ENCODE measurements at places on chromosomes 16 and 17.

DNA sequence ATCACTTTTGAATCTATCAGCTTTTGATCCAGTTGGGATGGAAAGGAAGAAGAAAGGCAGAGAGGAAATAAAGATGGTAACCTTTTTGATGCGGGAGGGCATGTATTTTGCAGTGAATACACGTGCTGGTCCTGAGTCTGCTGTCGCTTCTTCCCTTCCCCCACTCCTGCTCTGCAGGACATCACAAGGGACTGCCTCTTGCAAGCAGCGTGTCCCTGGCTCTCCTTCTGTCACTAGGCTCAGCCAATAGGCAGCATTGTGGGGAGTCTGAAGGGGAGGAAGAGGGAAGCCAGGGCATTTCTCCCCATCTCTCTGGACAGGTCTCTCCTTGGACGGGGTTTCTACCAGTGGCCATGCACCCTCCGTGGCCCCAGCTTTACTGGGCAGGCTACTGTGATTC, 15.7 kb upstream of the WFDC1 start:
- no peak for DNase-seq

DNA sequence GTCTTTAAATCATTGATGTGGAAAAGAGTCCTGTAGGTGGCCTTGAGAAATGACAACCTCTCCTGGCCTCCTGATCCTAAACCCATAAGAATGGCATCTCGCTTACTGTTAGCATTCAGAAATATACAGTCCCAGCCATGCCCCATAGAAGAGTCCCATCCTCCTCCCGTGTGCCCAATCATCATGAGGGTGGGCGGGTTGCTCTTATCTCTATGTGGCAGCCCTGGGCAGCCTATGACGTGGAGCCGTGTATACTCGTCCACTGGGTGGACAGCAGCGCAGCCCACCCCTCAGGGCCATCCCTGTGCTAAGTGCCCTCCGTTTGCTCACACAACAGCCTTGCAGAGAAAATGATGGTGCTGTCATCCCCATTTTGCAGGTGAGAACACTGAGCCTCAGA, 105.3 kb downstream of the AMFR start:
- no peak for DNase-seq

DNA sequence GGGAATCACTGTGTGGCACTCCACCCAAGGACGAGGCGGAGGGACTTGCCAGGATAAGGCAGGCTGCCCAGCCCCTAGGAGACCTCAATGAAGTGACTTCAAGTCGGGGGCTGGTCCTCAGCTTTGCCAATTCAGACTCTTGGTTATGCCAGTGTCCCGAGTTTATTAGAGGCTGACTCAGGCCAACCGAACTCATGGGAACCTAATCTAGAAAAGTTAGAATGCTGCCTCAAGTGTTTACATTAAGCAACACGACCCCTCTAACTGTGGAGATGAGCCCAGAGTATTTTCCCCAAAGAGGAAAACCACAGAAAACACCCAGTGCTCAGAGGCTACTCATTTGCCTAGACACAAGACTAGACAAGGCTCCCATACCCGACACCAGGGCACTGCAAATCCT, 1.1 kb upstream of the TEKT3 start:
- no peak for DNase-seq

DNA sequence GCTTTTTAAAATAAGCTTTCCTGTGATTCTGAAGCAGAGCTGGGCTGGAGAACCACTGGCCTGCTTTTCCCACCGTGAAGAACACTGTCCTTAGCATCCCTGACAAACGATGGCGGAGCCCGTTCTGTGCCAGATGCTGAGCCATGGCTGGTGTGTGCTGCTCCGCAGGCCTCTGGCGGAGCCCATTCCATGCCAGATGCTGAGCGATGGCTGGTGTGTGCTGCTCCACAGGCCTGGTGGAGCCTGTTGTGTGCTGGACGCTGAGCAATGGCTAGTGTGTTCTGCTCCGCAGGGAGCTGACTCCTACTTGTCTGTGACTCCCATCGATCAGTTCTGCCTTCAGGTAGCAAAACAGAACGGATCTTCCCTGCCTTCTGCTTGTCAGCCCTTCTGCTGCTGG, 4.3 kb downstream of the ENDOV start:
- no peak for DNase-seq

DNA sequence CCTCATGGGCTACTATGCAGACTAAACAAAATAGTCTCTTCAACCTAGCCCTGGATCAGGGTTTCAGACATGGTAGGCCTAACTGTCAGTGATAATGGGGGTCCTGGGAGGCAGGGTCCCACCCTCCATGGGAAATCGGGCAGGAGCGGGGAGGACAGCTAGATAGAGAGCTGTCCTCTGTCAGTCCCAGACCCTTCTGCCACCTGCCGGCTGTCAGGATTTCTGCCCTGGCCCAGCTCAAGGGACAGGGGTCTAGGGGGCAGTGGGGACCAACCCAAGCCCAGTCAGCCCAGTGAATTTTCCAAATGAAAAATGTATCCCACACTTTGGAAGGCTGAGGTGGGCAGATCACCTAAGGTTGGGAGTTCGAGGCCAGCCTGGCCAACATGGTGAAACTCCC, 5.3 kb downstream of the CA7 start:
- DNase-seq: no peak

GRCh38 chr17:58083491-58084316, 485 bp downstream of the DYNLL2 start:
- DNase-seq: peak; percentile 40

DNA sequence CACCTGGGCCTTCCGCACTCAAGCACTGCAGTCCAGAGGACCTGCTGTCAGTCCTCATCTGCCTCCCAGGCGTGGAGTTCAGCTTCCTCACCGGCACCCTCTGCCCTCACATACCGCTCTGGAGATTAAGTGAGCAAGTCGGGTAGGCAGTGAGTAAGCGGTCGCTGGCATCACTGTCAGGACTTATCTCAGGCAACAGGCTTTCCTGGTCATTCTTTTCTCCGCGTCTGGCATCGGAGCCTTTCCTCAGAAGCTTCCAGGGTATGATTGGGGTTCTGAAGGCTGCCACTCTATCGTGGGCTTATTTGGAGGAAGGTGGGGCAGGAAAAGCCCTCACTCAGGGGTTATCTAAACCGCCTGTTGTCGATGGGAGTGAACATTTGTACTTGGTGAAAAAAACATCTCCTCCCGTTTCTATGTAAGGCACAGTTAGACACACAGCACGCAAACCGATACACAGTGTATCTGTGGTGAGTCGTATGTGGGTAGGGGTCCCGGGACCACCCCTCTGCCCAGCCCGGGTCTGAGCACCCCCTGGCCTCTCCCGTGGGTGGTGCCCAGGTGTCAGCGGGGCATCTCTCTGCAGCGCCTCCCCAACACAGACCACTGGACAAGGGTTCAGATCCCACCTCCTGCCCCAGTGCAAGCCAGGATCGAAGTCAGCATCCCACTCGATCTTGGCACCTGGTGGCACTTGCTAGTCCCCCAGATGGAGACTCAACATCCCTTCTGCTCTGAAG, 92.5 kb upstream of the PLCG2 start:
- no peak for DNase-seq

GRCh38 chr17:82305727-82306300, 11.6 kb downstream of the CD7 start:
- DNase-seq: no peak

- DNase-seq: no peak
Observed at GRCh38 chr16:86594721-86595120, 16.4 kb downstream of the FOXL1 start.

GRCh38 chr16:50640391-50640790, 40.7 kb downstream of the SNX20 start:
- DNase-seq: no peak

DNA sequence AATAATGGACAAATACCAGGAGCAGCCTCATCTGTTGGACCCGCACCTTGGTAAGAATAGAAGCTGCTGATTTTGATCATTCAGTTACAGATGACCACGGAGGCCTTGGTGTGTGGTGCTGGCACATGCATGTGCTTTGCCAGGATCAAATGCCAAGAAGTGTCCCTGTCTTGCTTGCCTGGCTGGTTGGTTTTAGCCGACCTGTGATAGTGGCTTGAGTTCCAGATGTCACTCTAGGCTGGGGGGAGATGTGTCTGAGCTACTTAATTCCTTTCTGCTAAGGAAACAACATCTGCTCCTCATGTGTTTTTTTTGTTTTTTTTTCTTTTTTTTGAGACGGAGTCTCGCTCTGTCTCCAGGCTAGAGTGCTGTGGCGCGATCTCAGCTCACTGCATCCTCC, 4.3 kb downstream of the TBCD start:
- no peak for DNase-seq

DNA sequence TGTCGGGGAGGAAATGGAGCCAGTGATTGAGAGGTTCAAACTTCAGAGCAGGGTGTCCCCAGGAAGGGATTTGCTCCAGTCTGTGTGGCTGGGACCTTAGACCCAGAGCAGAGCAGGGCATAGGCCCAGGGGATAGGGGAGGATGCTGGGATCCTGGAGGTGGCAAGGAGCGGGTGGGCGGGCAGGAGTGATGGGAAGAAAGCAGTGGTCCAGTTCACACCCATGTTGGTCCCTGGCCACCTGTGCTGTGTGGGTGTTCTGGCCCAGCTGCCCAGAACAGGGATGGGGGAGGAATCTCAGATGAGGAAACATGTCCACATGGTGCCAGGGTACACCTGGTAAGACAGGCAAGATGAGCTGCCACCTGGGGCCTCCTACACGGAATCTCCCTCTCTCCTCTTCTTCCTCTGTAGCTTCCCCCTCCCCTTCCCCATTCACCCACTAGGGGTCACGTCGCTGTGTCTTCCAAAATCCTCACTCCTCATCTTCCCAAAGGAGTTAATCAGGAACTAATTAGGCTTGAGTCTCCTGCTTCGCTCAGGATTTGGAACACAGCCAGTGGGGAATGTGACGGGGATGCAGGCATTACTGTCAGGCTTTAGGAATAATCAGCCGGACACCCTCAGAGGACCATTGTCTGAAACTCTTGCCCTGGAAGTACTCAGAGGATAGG, 2.3 kb downstream of the BEAN1 start:
- no peak for DNase-seq

- DNase-seq: no peak
Observed at GRCh38 chr16:56347670-56348069, 77.7 kb downstream of the AMFR start.

GRCh38 chr17:15332338-15332737, 9.1 kb downstream of the TEKT3 start:
- DNase-seq: no peak

DNA sequence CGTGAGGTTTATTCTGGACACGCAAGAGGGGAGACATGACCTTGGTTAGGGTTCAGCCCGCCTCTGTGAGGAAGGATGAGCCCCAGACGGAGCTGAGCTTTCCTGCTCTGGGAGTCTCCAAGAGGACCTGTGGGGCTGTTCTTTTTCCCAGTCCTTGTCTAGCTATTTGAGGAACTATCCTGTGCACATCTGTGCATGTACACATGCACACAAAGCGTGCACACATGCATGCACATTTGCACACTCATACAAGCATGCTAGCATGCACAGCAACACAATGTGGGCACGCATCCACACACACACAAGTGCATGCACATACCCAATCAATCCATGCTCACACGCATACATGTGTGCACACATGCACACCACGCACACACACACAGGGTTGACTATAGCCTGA, 40.4 kb downstream of the ABCC6 start:
- no peak for DNase-seq

DNA sequence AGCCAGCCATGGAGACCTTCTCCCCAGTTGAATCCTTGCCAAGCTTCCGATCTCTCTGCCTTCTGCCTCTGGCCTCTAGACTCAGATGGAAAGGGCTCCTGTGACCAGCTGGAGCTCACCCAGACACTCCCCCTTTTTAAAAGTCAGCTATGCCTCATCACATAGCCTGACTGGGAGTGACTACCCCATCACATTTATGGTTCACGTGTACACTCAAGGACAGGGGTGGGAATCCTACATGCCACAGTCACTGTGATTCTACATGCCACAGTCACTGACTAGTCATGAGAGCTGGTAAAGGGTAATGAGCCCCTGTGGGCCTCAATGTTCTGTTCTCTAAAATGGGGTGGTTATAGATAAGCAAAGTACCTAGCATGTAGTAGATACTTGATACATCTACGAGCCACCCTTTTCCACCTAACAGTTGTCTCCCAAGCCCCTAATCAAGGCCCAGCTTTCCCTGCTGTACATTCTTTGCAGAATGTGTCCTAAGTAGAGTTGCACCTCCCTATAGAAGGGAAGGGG, 85.1 kb downstream of the RGS9 start:
- DNase-seq: no peak

DNA sequence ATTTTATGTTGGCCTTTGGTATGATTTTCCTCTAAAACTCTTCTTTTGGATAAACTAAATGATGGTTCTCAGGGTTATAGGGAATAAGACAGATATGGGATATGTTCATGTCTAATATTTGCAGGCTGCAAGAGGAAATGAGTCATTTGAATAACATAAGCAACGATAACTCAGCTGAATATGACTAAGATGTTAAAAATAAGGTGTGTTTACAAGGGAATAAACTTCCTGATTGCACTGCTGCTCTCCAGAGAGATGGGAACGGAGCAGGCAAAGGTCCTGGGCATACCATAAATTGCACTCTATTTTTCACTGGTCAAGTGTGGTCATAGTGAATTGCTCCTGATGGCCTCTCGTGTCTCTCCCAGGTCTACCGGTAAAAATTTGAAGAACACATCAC, 666.2 kb downstream of the TOX3 start:
- no peak for DNase-seq

DNA sequence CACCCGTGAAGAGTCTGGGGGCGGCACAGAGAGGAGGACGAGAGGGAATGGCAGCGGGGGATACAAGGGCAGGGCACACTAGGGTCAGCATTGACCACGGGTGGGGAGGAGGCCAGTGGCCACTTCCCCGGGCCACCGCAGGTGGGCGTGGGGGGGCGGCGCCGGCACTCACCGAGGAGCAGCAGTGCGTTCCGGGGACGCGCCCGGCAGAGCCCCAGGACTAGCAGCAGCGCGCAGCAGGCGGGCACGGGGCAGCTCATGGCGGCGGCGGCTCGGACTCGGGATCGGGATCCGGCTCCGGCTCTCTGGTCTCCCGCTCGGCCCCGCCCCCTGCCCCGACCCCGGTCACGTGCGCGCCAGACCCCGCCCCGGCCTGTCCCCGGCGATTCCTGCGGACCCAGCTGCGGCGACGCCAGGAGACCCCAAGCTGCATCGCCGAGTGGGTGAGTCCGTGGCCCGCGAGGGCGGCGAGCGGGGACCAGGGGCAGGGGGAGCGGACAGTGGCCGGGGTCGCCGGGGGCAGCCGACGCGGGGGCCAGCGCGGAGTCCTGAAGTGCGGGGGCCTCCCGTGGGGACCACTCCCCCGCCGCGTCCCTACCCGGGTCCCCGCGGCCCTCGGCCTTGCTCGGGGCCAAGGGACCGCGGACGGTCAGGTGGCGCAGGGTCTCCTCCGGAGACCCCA, at the start of the genes SGSH and SLC26A11:
Gene SGSH, minus strand, starts transcription at position 280 of the 682 bp plus-strand sequence. Its CDS starts 20 bp downstream, at position 260.
Gene SLC26A11, plus strand, starts transcription at position 374 of the 682 bp plus-strand sequence. CDS start 1,134 bp downstream, outside the sequence.
- DNase-seq: no peak

GRCh38 chr17:39555368-39555767, 52.4 kb downstream of the NEUROD2 start:
- no peak for DNase-seq
